Activated naive CD8-positive, alpha-beta T cell treated with anti-CD3 and anti-CD28 coated beads, Interleukin-2, amount 50 U/mL, for 16 hours (primary cell): ENCODE measurements at places on chromosomes 16 and 17.
A peak's percentile ranks its signal among the peaks of the same experiment; 100 is the strongest.

DNA sequence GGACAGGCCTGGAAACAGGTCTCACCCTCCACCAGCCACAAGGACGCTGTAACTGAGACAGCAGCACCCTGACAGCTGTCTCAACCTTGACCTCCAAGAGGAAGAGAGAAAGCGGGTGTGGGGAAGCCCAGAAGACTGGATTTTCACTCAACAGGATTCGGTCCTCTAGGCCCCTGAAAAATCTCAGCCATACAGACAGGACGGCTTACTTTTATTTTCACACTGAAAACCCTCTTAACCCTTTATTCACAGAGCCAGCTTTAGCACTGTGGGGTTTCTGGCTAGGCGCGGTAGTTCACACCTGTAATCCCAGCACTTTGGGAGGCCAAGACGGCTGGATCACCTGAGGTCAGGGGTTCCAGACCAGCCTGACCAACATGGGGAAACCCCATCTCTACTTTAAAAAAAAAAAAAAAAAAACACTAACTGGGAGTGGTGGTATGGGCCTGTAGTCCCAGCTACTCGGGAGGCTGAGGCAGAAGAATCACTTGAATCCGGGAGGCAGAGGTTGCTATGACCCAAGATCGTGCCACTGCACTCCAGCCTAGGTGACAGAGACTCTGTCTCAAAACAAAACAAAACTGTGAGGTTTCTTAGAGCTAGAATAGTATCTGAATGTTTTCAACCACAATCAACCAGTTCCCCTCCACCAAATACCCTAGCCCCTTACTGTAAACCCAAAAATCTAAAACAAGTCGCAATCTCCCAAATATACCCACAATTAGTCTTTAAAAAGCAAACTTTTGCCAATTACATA lies 5.3 kb downstream of the ANKRD11 start:
- no peak for DNase-seq

DNA sequence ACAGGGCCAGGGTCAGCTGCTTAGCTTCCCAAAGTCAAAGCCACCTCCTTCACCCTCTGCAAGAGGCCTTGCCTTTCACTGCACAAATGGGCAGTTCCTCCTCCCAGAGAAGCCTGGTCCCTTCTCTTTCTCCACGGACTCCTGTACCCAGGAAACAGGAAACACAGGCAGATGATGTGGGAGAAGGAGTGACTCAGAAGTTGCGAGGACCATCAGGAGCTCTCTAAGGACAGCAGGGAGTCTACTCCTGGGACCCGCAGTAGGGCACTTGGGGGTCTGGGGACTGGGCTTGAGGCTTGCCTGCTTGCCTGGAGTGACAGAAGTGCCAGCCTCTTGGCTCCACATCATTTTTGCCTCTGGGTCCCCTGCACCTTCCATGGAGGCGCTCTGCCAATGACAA lies 47.4 kb upstream of the KSR1 start:
- no peak for DNase-seq

- DNase-seq = peak; percentile 28
Measured at GRCh38 chr16:81006211-81006812, 373 bp downstream of the CMC2 start.

- DNase-seq = no peak
Measured at GRCh38 chr17:42937712-42938596, 26.3 kb downstream of the AARSD1 start.

- no peak for DNase-seq
Measured at GRCh38 chr17:13940858-13941665, 128.2 kb upstream of the COX10 start.

DNA sequence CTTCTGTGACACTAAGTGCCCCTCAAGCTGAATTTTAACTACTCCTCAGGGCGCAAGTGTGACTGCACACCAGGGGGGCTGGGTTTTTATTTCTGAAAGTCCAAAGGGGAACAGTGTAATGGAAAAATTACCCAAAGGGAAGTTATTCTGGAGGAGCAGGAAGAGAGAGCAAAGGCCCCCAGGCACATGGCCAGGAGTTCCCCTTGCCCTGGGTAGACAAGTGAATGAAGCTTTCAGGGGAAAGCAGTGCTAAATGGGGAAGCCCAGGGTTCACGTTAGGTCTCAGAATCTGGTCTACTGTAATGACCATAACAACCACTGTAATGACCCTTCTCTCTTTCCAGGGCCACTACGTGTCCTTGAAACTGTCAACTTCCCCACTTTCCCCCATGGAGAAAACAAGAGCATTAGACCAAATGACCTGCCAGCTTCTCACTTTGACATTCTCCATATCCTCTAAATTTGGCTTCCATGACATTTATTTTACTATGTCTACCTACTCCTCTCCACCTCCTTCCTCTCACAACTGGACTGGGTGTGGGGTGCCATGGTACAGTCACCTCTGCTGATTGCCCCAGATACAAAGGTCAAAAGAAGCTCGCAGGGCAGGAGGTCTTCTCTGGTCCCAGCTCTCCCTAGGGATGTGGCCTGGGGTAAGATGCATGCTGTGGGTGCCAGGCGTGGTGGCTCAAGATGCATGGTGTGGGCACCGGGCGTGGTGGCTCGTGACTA lies 34.1 kb upstream of the MMP2 start:
- no peak for DNase-seq

DNA sequence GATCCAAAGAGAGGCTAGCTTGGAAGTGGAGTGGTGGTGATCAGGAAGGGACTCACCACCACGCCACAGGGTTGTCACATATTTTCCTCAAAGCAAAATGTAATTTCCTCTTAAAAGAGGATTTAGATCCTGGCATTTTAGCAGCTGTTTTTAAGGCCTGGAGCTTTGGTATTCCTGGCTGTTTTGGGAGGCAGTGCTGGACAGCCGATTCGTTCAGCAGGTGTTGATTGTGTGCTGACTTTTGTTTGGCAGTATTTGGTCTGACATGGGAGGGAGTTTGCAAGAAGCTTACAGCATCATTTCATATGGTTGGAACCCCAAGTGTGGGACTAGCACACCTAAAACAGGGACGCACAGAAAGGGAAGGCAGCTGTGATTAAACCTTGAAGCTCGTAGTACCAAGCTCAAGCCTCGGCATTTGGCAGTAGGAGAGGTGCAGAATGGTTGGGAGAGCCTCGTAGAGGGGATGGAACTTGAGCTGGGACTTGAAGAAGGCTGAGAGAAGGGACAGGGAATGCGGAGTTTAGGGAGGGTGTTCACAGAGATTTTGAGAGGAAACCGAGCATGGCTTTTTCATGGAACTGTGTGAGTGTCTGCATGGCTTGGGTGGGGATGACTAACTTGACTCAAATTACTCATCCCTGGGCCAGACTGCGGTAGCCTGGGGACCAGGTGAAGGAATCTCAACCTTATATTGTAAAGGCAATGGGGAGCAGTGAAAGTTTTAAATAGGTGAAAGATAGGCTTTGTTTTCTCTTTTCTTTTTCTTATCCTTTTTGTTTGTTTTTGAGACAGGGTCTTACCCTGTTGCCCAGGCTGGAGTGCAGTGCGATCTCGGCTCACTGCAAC lies 52.3 kb downstream of the RPTOR start:
- DNase-seq = no peak

DNA sequence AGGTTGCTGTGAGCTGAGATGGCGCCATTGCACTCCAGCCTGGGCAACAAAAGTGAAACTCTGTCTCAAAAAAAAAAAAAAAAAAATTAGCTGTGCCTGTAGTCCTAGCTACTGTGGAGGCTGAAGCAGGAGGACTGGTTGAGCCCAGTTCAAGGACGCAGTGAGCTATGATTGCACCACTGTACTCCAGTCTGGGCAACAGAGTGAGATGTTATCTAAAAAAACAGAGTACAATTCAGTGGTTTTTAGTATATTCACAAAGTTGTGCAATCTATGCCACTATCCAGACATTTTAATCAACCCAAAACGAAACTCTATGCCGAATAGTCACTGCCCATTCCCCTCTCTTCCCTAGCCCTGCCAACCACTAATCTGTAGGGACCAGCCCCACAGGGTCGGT lies 25.1 kb downstream of the C16orf54 start:
- DNase-seq = no peak

DNA sequence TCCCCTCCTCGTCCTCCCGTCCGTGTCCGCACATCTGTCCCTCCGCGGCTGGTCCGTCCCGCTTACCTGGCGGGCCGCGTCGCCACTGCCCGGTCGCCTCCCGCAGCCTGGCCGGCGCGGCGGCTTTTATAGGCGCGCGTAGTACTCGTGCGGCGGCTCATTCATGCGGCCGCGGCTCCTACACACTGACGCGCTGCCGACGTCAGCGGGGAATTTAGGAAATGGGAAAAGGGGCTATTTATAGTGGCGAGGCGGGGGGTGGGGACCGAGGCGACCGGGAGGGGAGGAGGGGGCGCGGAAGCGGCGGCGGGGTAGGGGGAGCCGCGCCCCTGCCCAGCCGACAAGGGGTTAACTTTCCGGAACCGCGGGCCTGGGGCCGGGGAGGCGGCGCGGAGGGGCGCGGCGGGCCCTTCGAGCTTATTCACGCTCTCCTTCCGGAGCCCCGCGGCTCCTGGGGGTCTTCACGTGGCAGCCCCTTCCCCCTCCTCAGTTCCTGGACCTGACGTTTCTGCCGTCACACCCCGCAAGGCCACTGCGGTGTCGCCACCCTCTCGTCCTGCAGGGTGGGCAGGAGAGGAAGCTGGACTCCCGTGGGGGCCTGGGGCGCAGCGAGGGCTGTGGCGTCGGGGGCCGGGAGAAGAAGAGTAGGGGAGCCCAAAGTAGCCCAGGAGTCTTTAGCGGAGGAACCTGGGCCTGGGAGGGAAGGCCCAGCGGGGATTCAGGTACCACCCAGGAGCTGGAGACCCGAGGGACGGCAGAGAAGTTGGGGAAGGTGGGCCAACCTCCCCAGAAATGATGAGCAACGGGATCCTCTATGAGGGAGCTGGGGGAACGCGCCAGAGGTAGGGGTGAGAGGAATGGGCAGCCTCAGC lies 3.6 kb upstream of the HIC1 start:
- DNase-seq = no peak

DNA sequence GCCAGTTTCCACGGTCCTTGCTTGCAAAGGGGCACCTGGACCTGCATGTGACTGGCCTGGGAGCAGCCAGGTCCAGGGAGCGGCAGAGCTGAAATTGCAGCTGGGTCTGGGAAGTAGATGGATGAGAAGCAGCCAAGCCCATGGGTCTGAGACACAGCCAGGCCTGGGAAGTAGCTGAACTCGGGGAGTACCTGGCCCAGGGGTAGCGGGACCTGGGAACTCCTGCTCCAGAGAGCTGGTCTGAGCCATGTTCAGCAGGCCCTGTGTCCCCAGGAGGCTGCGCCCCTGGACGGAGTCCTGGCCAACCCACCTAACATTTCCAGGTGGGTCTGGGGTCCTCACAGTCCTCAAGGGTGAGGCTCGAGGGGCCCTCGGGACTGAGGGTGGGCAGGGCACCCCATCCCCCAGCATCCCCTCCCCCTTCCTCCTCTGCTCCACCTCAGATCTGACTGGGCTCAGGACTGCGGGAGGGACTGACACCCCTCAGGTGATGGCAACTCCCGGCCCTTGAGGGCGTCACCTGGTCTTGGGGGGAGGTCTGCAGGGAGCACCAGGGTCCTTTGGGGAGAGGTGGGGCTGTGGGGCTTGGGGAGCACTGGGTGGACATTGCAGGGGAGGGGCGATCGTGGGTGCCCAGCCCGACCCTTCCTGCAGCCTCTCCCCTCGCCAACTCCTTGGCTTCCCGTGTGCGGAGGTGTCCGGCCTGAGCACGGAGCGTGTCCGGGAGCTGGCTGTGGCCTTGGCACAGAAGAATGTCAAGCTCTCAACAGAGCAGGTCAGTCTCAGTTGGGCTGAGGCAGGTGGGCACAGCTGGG lies 3.0 kb downstream of the MSLN start:
- DNase-seq = no peak

DNA sequence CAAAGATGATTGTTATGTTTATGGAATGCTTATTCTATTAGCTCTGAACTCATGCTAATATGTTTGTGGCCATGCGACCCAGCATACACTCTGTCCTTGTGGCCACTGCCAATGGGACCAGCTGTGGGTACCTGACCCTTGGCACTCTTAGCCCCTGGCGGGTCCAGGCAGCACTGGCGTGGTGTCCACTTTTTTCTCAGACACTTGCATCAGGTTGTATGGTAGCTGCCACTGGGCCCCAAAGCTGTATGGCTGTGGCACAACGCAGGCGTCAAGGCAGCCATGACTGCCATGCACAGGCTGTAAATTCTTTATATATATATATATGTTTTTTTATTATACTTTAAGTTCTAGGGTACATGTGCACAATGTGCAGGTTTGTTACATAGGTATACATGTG lies 12.2 kb upstream of the WNT9B start:
- DNase-seq = no peak

- no peak for DNase-seq
Measured at GRCh38 chr17:76276461-76277299, 11.5 kb downstream of the UBALD2 start.

DNA sequence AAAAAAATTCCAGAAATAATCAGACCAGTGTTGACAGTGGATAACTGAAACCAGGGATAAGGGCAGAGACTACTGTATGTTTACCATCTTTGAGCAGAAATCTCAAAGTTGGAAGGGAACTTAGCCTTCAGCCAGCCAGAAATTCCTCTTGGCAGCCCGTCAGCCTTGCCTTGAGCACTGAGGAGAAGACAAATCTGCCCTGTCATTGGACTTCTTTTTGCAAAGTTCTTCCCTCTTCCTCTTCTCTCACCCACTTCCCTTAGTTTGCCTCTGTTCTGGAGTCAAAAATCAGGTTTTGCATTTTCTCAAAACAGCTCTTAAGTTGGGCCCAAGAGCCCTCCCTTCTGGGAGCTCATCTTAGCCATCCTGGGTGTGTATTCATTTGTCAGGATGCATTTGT lies 6.2 kb downstream of the TUFM start:
- DNase-seq = no peak

- no peak for DNase-seq
Measured at GRCh38 chr16:31880322-31880979, 6.8 kb downstream of the ZNF267 start.

DNA sequence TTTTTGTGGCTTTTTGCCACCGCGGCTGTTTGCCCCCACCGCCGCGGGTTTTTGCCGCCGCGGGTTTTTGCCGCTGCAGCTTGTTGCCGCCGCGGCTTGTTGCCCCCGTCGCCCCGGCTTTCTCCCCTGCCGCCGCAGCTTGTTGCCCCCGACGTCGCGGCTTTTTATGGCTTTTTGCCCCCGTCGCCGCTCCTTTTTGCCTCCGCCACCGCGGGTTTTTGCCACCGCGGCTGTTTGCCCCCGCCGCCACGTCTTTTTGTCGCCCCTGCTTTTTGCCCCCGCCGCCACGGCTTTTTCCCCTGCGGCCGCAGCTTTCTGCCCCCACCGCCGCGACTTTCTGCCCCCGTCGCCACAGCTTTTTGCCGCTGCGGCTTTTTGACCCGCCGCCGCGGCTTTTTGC lies 149.5 kb downstream of the KCNJ18 start:
- no peak for DNase-seq

- DNase-seq = no peak
Measured at GRCh38 chr17:50681263-50682200, 26.2 kb downstream of the ANKRD40 start.

GRCh38 chr17:30947796-30948195 lies 23.0 kb upstream of the RNF135 start:
- DNase-seq = no peak
